ENCODE measurements at places on chromosomes 12 and 14.

- no peak for DNase-seq
Observed at GRCh38 chr14:86540636-86541247, 1010.8 kb downstream of the FLRT2 start.

GRCh38 chr14:55607386-55607785 lies 27.4 kb downstream of the KTN1 start:
- no peak for DNase-seq

GRCh38 chr12:123102781-123103503 lies 47.9 kb downstream of the PITPNM2 start:
- no peak for DNase-seq

GRCh38 chr12:122841544-122842321 lies 6.5 kb downstream of the HIP1R start:
- DNase-seq, result peak; percentile 56

GRCh38 chr12:4044101-4044500 lies 170.9 kb upstream of the PARP11 start:
- DNase-seq, result no peak

- DNase-seq, result no peak
Observed at GRCh38 chr12:30700216-30700900, 4.7 kb upstream of the IPO8 start.

DNA sequence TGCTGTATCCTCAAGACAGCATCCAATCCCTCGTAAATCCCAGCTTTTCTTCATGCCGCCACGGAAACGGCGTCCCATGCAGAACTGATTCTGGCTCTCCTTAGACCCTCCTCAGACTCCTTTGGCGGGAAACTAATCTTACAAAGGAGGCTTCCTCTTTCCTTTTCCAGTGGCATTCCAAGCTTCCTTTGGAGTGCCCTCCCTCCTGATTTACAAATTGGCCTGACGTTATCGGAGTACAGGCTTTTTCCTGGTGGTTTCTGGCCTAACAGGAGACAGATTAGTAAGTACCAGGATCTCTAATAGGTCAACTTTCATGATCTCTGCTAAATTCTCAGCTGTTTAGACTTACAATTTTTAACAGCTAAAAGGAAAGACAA lies 1.3 kb upstream of the ZDHHC17 start:
- no peak for DNase-seq

- no peak for DNase-seq
Observed at GRCh38 chr12:93191956-93192355, 185.8 kb upstream of the NUDT4 start.

GRCh38 chr12:12606781-12607589 lies 4.7 kb upstream of the CREBL2 start:
- peak; percentile 83 for DNase-seq

DNA sequence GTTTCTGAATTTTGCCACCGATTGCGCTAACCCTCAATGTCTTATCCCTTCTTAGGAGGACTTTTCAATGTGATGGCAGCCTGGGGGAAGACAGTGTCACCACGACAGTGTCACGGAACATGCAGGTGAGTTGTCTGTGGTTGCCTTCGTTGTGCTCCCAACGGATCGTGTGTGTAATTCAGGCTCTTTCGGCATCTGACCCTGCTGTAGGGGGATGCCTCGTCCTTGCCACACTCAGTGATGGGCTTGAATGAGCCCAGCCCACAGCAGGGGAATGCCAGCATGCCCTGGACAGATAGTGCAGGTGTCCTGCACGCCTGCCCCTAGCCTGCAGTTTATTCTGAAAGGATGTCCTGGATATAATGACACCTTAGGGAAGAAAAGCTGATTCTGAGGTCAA lies 123.8 kb upstream of the RTL1 start:
- no peak for DNase-seq

- no peak for DNase-seq
Observed at GRCh38 chr12:100413001-100413400, 56.1 kb downstream of the SLC17A8 start.

GRCh38 chr14:79947440-79948054 lies 263.8 kb downstream of the DIO2 start:
- no peak for DNase-seq

- no peak for DNase-seq
Observed at GRCh38 chr12:51218607-51219161, 822 bp upstream of the POU6F1 start.

GRCh38 chr12:70609739-70610491 lies 27.3 kb downstream of the PTPRB start:
- no peak for DNase-seq

DNA sequence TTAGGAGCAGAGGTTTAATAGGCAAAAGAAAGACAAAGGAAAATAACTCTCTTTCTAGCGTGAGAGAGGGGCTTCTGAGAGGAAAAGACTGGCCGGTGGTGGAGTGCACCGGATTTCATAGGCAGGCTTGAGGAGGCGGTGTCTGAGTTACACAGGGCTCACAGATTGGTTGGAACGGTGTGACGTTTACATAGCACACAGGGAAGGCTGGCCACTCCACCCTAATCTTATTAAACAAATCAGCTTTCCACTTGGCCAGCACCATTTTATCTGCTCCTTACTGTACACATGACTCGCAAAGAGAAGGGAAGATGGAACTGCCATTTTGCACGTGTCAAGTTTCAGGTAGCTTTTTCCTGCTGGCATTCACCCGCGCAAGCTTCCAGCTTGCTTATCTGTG lies 587.7 kb downstream of the RPL10L start:
- no peak for DNase-seq

- no peak for DNase-seq
Observed at GRCh38 chr12:62078020-62078419, 182.2 kb upstream of the USP15 start.

DNA sequence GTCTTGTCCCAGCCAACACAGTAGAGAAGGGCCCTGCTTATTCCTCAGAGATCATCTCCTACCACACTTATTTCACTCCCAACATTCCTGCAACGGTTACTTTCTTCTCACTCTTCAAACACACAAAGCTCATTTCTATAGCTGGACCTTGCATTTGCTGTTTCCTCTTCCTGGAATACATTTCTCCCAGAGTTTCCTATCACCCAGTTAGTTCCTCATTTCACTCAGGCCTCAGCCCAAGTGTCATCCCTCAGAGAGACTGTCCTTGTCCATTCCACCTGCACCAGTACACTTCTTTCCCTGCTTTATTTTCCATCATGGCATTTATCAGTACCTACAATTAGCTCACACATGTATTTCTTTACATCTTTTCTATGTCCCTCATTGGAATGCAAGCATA lies 14.7 kb upstream of the STK38L start:
- DNase-seq, result no peak

GRCh38 chr12:18430425-18431048 lies 169.2 kb downstream of the PIK3C2G start:
- peak; percentile 61 for DNase-seq

DNA sequence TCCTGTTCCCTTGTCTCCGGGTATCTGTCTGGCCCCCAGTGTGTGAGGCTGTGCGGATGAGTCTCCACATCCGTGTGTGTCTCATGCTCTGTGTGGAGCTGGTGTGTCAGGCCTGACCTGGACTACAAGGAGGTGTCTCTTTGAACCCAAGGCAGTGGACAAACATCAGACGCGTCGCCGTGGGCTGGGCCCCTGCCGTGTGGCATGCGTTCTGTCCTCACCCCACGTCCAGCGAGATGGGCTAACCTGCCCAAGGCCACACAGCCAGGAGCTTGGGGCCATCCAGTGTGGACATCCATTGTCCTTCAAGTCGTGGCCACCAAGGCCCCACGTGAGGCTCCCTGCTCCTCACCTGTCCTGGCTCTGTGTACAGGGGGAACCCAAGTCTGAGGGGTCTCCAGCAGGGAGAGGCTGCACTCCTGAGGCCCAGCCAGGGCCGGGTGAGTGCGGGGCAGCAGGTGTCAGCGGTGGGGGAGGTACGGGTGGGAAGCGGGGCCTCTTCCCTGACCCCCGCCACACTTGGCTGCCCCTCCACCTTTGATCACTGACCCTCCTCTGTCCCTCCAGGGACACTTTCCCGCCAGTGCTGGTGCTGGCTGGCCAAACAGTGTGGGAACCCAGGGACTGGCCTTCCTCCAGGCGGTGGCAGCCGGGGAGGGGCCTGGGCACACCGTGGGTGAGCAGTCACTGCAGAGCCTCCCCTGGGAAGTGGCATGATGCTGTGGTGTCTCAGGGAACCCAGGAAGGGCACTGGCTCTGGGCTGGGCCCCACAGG lies 48.5 kb downstream of the CYP46A1 start:
- DNase-seq, result no peak

GRCh38 chr12:42217656-42218055 lies 20.4 kb downstream of the YAF2 start:
- peak; percentile 9 for DNase-seq

DNA sequence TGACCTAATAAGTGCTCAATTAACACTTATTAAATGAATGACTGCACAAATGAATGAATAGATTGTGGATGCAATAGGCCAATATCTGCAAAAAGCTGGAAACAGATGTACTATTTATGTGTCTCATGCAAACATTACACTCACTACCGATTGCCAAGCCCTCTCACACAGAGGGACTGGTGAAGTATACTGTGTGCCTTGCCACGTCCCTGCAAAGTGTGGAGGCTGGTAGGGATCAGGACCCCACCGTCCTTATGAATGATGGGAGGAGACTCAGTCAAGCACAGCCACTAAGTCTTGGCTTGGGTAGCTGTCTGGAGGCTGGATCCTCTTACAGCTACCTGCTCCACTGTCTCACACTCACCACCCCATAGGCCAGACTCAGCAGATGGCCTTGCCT lies 3.9 kb upstream of the TUNAR start:
- DNase-seq, result no peak

DNA sequence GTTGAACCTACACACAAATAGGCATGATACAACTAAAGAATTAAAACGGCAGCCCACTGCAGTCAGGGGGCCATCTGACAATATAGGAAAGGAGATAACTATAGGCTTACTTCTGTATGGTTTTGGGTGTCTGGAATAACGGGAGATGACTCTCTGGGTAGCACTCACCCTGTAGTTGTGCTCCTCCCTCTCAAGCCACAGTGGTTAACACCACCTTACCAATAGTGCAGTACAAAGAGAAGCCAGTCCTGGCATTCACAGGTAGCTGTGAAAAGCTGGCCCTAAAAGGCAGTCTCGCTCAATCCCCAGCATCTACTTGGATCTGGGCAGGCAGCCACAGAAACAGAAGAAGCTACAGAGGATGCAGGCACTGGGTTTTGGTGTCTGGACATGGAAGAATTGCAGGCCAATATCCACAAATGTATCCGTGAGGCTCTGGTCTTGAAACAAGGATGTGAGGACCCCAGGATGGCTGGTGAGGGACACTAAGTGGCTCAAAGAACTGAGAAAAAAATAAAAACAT lies 93.0 kb downstream of the DPF3 start:
- DNase-seq, result no peak

DNA sequence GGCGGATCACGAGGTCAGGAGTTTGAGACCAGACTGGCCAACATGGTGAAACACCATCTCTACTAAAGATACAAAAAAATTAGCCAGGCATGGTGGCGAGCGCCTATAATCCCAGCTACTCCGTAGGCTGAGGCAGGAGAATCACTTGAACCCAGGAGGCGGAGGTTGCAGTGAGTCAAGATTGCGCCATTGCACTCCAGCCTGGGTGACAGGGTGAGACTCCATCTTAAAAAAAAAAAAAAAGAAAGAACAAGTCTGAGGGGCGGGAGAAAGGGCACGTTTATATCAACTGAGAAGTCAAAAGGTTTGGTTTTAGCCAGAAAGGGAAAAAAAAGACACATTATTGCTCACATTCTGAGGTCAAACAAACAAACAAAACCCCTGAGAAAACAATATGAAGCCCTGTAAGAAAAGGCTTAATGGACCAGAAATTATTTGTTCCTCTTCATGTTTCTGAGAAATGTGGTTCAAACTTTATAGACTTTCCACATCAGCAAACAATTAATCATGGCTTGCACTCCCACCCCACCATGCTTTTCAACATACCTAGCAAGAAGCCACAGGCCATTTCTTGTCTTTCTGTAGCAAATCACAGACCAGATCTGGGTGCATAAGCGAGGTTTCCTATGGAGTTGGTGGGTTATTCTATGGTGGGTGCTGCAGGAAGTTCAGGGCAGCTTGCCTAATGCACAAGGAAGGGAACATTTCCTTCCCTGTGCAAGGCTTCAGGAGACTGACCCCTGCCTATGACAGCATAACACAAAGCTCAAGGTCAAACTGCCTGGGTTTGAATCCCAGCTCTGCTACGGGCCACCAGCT lies 80.1 kb downstream of the SSPN start:
- DNase-seq, result peak; percentile 75

DNA sequence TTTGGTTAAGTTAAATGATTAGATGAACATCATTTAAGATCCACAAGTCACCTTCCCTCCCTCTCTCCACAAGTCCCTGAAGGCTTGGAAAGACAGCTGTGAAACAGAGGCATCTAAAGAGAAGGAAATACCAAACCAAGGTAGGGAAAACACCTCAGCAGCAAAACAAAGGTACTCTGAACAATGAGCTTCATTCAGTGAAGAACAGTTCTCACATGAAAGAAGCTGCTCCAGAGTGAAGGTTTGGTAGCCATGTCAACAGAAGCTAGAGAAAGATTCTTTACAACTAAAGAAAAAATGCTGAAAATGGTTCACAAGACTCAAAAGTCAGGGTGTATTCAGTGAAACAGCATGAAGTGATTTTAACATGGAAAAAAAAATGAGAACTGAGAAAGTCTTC lies 69.4 kb downstream of the FGD6 start:
- DNase-seq, result no peak
